ENCODE measurements at places on chromosomes 13 and 19.
A peak's percentile ranks its signal among the peaks of the same experiment; 100 is the strongest.

DNA sequence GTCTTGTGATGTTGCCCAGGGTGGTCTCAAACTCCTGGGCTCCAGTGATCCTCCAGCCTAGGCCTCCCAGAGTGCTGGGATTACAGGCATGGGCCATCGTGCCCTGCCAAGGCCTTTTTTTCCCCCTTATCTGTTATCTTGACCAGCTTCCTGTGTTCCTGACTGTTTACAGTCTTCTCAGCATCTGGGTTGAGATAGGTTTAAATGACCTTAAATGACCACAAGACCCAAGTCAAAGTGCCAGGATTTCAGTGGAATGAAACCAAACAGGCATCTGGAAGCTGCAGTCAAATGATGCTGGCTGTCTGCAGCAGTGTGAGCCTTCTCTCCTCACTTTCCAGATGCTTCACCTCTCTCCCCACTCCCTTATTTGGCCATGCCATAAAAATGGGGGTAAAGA, 114.2 kb upstream of the CLDN10 start:
- DNase-seq = no peak

GRCh38 chr13:103487841-103488240, 421.6 kb upstream of the SLC10A2 start:
- DNase-seq = no peak

DNA sequence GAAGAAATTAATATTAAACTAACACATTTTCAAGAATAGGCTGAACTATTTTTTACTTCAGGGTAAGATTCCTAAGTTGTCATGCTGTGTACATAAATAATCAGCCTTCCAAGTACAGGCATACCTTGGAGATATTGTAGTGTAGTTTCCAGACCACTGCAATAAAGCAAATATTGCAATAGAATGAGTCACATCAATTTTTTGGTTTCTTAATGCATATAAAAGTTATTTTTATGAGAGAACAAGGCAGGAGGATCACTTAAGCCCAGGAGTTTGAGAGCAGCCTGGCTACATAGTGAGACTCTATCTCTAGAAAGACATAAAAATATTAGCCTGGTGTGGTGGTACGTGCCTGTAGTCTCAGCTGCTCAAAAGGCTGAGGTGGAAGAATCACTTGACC, 511.5 kb downstream of the UQCRFS1 start:
- DNase-seq = no peak

DNA sequence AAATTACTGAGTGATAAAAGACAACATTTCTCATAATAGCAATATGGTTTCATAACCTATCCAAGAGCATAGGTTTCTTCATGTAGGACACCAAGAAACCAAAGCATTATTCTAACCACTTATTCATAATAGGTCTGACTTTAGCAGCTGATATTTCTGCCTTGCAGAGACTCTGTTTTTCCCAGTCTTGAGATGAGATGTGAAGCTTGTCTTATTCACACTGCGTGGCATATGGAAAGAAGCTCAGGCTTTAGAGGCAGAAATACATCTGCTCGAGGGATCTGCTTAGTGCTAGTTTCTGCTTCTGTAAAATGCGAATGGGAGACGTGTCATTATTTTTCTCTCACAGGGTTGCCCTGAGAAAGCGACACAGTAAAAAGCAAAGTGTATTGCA, 232.0 kb upstream of the SPRY2 start:
- no peak for DNase-seq

DNA sequence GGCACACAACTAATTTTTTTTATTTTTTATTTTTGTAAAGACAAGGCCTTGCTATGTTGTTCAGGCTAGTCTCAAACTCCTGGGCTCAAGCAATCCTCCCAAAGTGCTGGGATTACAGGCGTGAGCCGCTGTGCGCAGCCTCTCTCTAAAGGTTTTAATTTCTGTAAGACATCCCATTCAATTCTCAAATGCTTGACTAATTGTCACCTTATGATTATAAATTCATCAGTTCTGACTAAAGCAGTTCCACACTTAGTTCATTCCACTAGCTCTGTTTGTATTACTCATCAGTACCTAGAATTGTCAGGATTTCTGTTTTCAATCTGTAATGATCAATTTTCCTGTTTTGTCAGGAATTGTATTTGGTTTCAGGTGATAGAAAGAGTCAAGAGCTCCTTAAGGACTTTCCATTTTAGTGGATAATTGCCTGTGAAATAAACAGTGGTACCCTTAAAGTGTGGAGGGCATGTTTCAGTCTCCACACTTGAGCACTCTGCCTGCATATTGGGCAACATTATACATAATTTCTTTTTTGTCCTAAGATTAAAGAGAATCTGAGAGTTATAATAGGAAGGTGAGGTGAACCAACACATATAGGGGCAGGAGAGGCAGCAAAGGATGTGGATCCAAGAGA, 27.6 kb downstream of the GPALPP1 start:
- DNase-seq = no peak

- DNase-seq = no peak
Observed at GRCh38 chr19:56441206-56441792, 35.8 kb downstream of the ZNF667 start.

- no peak for DNase-seq
Observed at GRCh38 chr13:81639984-81640582, 1299.2 kb upstream of the SPRY2 start.

DNA sequence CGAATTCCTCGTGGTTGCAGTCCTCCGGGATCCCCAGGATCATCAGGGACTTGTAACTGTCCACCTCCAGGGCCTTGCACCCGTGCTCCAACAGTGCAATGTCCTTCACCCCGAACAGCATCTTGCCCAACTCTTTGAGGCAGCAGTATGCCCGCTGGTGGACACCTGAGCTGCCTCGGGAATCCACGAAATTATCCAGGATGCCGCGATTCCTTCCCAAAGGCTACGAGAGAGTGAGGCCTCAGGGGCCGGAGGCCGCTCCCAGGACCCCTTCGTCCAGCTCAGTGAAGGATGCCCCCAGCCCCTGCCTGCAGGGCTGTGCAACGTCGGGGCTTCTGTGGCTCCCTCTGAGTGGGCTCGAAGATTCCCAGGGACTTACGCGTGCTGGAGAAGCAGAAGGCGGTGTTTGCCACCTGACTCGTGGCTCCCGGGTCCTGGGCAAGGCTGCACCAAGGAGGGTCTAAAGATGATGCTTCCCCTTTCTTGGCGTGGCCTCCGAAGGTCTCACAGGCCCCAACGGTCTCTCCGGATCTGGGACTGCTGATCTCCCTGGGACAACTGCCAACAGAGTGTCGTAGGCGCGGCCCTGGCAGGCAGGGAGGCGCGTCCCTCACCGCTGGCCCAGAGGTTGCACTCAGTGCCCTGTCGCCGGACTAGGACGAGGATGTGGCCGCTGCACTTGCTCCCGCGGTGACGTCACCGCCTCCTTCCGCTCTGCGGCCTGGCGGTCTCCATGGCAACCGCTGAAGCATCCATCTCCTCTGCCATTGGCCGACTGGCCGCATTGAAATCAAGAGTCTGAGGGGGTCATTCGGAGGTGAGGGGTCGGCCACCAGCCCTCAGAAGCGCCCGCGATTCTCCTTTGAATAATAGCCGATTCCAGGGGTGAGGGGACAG, at the start of gene PNMA8C:
Gene PNMA8C (minus strand): TSS at position 698 of the 897 bp plus-strand sequence. CDS start 577 bp downstream, at position 121.
- DNase-seq = no peak

- DNase-seq = no peak
Observed at GRCh38 chr13:30340331-30341250, 33.2 kb upstream of the KATNAL1 start.

DNA sequence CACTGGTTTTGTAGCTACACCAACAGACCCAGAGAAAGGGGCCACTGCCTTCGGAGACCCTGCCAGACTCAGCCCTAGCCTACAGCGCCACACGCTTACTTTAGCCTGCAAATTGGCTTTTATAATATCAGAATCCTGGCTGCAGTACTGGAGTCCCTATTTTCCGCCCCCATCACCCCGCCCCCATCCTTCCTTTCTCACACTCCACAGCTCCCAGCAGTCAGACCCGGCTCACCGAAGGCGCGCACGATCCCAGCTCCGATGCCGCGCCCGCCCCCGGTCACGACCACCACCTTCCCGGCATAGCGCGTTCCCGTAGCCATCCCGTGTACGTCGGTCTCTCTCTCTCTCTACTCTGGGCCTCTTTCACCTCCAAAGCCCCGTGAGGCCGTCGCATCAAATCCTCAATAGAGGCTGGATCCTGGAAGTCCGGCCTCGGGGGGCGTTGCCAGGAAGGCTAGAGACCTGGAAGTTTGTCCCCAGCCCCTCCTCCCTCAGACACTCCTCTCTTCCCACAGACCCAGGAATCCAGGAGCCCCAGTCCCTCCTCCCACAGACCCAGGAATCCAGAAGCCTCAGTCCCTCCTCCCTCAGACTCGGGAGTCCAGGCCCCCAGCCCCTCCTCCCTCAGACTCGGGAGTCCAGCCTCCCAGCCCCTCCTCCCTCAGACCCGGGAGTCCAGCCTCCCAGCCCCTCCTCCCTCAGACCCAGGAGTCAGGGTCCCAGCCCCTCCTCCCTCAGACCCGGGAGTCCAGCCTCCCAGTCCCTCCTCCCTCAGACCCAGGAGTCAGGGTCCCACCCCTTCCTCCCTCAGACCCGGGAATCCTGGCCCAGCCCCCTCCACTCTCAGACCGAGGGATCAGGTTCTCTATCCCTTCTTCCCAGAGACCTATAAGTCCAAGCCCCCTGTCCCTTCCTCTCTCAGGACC, at the start of gene HSD17B14:
Gene HSD17B14 (minus strand): TSS at position 403 of the 929 bp plus-strand sequence. CDS start 80 bp downstream, at position 323.
- DNase-seq = no peak

- DNase-seq = no peak
Observed at GRCh38 chr13:47170971-47171370, 274.1 kb upstream of the HTR2A start.

GRCh38 chr19:35194012-35194984, 34.2 kb downstream of the FAM187B start:
- DNase-seq = no peak

GRCh38 chr19:2084993-2085720, 11.0 kb downstream of the MOB3A start:
- DNase-seq = peak; percentile 81

DNA sequence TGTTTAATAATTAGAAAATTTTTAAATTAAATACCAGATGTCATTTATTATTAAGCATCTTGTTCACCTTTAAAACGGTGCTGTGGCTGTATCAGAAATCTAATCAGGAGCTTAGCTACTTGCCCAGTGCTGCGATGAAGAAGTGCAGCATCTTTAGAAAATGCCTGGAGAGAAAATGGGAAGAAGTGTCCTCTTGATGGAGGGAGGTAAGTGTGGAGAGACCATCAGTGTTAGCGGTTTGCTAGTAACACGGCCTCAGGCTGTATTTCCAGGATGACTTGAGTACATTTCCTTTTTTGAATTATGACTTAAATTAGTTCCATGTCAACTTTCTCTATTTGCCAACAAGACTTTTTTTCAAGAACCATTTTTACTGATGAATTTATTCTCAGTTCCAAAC, 74.1 kb downstream of the SHISA2 start:
- DNase-seq = no peak

DNA sequence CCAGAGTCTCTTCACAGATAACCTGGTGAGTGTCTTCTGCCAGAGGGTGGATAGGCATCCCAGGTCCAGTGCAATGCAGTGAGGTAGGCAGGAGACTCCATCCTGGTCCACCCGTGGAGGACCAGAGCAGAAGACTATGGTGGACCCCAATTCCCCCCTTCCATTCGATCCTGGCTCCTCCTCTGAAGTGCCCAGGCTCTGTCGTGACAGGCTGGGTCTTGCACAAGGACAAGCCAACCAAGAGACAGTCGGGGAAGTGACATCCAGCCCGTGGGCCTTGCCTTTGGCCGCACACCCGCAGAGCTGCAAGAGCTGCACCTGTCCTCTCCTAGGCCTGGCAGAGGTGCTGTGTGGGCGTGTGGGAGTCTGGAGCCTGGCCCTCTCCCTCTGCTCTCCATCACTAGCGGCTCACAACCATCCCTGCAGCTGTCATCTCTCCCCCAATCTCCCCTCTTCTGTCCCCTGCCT, 3.1 kb downstream of the ZNF784 start:
- DNase-seq = no peak

DNA sequence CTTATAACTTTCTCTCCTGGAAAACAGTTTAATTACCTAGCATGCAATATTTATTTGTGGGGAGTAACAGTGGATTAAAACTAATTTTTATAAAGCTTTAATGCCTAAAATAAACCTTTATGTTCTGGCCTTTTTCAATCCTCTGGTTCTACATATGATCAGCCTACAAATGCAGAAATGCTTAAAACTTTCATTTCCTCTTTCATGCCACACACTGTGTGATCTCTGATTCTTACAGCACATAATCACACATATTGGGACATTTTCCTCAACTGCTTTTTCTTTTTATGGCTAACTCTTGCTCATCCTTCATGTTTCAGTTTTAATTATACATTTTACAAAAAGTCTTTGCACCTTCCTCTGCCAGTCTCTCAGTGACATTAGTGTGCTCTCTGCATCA, 910.8 kb upstream of the SLITRK6 start:
- DNase-seq = no peak

DNA sequence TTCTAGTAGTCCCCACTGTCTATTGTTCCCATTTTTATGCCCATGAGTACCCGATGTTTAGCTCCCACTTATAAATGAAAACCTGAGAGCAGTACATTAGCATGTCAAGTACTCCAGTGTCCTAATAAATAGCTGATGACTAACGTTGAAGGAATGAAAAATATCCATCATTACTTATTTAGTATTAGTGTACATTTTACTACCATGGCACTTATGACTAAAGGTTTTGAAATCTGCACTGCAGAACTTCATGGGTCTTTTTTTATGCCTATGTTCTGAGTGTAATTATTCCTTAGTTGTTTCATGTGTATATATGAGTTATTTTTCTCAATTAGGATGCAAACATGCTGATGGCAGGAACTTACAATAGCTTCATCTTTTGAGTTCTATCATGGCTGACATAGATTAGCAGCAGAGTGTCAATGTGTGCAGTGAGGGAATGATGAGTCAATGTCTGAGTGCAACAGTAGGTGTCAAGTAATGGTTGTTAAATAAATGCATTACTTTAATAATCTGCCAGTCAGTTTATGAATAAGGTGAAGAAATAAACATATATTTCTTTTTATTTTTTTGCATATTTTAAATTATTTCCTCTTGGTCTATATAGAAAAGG, 188.4 kb downstream of the ITGBL1 start:
- DNase-seq = no peak

GRCh38 chr13:105213512-105213911, 1322.0 kb downstream of the EFNB2 start:
- DNase-seq = no peak

DNA sequence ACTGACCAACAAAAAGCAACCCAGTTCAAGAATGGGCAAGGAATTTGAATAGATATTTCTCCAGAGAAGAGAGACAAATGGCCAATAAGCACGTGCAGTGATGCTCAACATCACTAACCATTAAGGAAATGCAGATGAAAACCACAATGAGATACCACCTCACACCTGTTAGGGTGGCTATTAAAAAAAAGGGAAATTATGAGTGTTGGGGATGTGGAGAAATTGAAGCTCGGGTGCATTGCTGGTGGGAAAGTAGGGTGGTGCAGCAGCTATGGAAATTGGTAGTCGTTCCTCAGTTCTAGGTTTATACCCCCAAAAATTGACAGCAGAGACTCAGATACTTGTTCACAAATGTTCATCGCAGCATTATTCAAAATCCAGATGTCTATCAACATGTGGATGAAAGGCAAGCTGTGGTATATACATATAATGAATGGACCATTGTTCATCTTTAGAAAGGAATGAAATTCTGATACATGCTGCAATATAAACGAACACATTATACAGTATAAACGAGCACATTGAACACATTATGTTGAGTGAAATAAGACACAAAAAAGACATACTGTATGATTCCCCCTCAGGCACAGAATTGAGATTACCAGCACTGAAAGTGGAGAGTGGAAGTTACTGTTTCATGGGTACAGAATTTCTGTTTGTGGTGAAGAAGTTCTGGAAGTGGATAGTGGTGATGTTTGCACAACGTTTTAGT, 927 bp downstream of the CHAMP1 start:
- no peak for DNase-seq

Measured in stimulated activated CD8-positive, alpha-beta memory T cell treated with anti-CD3 and anti-CD28 coated beads, Interleukin-15, amount 100 ng/mL, for 24 hours (primary cell).